ENCODE measurements at places on chromosomes 4 and X.

GRCh38 chr4:121593760-121594159, 103.0 kb downstream of the ANXA5 start:
- no peak for DNase-seq

GRCh38 chr4:80107374-80107773, 34.3 kb upstream of the ANTXR2 start:
- no peak for DNase-seq

DNA sequence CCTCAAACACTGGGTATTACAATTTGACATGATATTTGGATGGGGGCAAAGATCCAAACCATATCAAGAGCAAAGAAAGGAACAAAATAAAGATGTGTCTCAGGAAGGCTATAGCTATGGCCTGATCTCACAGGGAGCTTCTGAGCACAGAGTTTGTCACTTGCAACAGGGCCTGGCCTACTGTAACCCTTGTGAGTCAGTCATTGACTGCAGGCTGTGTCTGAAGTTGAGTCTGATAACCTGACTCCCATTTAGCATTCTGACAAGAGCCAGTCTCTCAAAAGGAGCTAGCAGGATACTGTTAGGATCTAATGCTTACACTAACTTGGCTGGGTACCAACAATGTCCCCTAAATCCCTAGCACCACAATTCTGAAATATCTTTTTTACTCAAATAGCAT, 612.5 kb upstream of the TECRL start:
- DNase-seq: no peak

GRCh38 chr4:130486186-130486585, 1390.2 kb downstream of the C4orf33 start:
- peak; percentile 3 for DNase-seq

- no peak for DNase-seq
Observed at GRCh38 chrX:123807835-123808416, 51.9 kb upstream of the XIAP start.

Data from hindlimb muscle (tissue), 1 donor.